ENCODE measurements at places on chromosomes 4 and X. TPM values are rescaled to one million over a fixed set of nuclear protein-coding genes. Genes with fewer than 3 reads are reported as not detected.

DNA sequence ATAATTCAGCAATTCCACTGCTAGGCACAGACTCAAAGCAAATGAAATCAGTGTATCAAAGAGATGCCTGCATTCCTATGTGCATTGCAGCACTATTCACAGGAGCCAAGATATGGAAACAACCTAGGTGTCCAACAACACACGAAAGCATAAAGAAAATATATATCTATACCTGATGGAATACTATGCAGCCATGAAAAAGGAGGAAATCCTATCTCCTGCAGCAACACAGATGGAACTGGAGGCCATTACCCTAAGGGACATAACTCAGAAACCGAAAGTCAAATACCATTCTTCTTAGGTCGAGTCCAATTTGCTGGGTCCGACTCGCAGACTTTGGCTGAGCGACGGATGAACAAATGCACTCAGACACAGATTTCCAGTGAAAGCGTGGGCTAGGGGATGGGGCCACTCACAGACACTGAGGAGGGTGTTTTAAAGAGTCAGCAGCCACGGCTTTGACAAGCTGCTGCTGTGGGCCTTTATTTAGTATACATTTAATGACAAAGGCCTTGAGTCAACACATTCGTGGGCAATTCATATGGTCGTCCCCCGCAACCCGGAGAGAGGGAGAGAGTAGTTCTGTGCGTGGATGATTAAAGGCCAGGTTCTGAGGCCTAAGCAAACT is 93.8 kb downstream of the DHRSX start:
- no peak for DNase-seq

The DIPK2B gene
- not detected for total RNA-seq

- DNase-seq = no peak
Measured at GRCh38 chr4:121148000-121148399, 16.1 kb downstream of the TNIP3 start.

The TRAPPC11 gene
- total RNA-seq = 33.4 TPM

DNA sequence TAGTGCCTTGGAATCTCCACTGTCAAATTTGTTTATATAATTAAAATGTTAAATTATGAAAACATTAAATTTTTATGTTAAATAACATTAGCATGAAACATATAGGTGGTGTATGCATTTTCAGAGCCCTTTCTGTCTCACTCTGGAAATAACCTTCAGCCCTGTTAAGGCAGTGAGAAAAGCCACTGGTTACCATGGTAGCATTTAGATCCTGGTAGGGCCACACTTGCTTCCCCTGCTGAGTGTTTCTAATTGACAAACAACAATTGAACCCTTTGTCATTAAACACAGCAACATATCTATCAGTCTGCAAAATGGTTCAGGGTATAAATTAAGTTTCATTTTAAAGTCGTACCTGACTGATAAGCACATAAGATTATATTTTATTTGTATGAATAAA is 63.5 kb downstream of the PDK3 start:
- DNase-seq = no peak

- DNase-seq = no peak
Measured at GRCh38 chrX:53440621-53441517, 6.7 kb upstream of the HSD17B10 start.

DNA sequence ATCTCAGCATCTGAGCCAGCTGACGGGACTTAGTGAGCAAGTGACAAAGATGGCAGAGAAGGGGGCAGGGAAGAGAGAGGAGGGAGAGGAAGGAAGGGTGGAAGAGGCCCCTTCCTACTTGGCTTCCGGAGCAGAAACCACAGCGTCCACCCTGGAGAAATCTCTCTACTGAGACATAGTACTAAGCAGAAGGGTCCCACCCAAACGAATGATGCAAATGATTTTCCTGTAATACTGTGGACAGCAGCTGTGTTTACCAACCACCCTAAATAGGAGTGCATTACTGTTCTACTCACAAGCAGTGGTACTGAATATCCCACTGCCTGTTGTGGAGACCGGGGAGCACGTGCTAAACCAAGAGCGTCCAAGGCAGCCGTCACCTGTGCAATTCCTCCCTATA is 29.4 kb downstream of the DTHD1 start:
- DNase-seq = peak; percentile 53

GRCh38 chrX:2989565-2989964 is 16.8 kb upstream of the ARSH start:
- no peak for DNase-seq

GRCh38 chr4:13921805-13922204 is 294.3 kb upstream of the BOD1L1 start:
- DNase-seq = no peak

The MAGEA2 gene
- not detected for total RNA-seq

DNA sequence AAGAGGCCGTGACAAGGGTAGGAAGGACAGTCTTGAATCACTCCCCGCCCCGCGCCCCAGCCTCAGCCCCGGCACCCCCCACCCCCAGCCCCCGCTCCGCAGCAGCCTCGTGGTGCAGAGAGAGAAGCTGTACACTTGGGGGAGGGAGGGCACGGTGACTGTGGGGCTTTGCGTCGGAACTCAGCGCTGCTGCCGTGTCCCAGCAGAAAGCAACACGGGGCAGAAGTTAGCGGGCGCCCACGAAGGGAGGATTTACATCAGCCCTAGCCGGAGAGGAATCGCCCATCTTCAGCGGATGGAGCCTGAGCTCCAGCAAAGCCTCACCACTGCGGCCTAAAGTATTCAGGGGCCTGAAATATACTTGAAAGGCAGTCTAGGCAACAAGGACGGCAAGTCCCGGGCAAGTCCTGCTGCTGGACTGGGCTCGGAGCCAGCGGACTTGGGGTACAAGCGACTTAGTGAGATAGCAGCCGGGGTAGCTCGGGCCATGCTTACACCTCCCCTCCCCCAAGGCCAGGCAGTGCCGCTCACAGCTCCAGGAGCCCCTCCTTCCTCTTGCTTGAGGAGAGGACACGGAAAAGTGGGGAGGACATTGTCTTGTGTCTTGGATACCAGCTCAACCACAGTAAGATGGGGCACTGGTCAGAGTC is 18.5 kb upstream of the OPN1LW start:
- no peak for DNase-seq

The TLR8 gene
- not detected for total RNA-seq

DNA sequence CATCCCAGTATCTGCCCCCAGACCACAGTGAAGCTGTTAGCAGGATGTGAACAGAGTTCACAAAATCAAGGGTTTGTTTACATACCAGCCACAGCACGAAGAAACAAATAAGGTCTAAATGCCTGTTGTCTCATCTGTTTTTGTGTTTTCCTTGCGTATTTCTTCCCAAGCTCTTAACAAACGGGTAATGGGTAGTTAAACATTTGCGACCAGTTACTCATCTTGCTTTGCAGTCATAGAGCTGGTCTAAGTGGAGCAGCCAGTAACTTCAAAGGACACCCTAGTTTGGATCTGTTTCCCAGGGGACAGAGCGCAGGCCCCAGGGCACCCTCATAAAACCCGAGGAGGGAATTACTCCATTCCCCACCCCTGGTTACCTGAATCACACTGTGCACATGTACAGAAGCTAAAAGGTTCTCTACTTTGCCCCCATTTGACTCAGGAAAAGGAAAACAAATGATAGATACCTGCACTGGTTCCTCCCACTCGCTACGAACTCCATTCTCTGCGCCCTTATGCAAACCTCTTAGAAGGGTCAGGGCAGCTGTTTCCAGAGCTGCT is 68.8 kb downstream of the MAML3 start:
- DNase-seq = no peak

- DNase-seq = no peak
Measured at GRCh38 chr4:4640692-4641091, 98.8 kb upstream of the STX18 start.

DNA sequence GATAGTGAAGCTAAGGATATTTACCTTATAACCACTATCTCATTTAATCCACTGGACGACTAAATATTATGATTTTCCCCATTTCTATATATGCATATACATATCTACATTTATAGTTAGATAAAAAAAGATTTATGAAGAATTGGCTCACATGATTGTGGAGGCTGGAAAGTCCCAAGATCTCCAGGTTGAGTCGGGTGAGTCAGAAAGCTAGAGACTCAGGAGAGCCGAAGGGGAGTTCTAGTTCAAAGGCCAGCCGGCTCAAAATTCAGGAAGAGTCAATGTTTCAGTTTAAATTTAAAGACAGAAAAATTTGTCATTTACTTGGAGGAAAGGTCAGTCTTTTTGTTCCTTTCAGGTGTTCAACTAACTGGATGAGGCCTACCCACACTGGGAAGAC is 158.2 kb upstream of the CPEB2 start:
- DNase-seq = no peak

The SPIN2A gene
- total RNA-seq = 0.81 TPM

DNA sequence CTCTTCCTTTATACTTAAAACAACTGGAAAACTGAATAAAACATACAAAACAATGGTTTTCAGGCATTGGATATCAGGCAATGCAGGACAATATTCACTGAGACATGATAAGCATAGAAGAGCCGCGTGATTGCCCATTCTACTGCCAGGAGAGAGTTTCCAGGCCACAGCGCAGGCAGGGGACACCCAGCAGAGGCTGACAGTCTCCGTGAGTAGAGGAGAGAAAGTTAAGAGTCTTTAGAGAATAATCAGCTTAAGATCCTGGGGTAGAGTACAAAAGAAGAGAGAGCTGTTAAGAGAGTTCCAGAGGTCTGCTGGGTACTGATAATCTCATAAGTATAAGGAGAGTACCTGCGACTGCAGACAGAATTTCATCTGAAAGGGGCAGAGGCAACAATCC is 18.4 kb upstream of the FRAS1 start:
- DNase-seq = no peak

The CLNK gene
- total RNA-seq = 0.67 TPM

The DUSP21 gene
- not detected for total RNA-seq

- DNase-seq = no peak
Measured at GRCh38 chr4:168273838-168274237, 44.7 kb downstream of the DDX60 start.

DNA sequence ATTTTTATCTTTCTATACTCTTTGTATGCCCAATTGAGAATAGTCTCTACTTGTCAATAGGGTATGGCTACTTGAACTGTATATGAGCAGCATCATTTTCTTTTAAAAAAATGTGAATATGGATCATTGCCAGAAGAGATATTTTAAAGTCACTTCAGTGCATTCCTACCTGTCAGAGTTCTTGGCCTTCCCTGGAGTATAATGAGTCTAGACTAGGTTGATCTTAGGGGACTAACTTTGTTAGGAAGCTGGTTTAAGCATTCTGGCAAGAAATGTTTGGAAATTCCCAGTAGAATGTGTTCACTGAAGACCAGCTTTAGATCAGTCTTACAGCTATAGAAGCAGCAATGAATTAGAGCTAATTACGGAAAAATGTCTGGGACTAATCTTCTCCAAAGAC is 178.2 kb downstream of the FAT4 start:
- no peak for DNase-seq

DNA sequence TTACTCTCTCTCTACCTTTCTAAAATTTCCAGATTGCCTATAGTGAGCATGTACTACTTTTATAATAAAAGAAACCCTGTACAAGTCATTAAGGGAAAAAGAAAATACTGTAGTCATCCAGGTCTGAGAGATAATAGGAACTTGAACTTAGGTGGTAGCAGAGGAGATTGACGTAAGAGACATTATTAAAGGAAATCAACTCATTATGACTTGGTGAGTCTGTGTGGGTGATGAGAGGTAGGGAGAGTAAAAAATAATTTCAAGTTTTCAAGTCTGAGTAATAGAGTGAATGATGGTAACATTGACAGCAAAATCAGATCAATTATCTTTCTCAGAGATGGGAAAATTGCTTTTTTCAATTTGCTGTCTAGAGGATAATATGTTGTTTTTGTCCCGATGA is 44.0 kb upstream of the ZCCHC12 start:
- no peak for DNase-seq
